ENCODE measurements at places on chromosomes 5 and 9.

- no peak for DNase-seq
These were observed 18.6 kb downstream of the MED10 start for GRCh38 chr5:6359555-6360322.

DNA sequence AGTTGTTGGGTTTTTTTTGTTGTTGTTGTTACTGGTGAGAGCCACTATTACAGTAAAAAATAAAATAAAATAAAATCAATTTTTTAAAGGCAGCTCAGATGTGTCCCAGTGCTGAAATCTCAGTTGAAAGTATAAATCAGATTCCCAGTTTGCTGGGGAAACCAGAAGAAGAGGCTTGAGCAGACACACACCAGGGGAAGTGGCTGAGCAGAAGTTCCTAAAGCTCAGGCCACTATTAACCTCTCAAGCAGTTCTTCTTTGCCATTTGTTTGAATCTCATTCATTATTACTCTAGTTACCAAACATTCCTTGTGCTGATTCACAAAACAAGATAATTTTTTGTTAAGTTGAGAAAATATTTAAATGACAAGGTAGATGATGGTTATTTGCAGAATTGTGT is 70.9 kb upstream of the ZSWIM6 start:
- no peak for DNase-seq

GRCh38 chr9:31715250-31715649 is 669.2 kb upstream of the ACO1 start:
- no peak for DNase-seq

- no peak for DNase-seq
These were observed 478.5 kb upstream of the SMARCA2 start for GRCh38 chr9:1536522-1537170.

- no peak for DNase-seq
These were observed 564.8 kb downstream of the ACTL7B start for GRCh38 chr9:108290839-108291585.

DNA sequence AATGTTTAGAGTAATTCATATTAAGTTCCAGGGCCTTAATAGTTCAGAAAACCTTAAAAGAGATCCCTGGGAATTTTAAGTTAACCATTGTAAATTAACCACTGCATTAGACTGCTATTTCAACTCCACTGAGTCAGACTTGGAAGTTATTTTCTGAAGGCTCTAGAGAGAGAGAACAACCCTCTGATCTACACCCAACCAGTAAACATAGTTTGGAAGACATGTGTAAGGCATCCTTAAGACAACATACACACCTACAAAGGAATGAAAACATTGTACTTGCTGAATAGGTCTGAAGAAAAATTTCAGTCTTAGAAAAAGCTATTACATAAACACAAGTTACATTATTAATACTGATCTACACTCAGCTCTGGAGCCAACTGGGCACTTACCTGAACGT is 158.2 kb upstream of the FST start:
- no peak for DNase-seq

DNA sequence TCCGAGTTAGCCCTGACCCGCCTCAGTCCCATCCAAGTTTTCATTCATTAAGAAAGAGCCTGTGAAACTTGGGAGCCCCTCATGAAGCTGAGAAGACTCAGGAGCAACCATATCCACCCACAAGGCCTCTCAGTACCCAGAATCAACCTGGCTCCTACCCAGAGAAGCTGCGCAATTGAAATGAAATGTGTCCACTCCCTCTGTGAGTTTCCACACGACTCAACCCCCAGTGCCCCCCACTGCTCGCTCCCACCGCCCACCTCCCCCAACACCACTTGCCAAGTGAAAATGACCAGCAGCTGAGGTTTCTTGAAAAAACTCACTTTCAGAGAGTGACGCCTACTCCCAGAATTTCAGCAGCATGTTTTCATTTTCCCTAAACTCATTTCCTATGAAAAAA is 104.6 kb downstream of the CDK5RAP2 start:
- DNase-seq: no peak

GRCh38 chr9:131291795-131292315 is 2.3 kb downstream of the PLPP7 start:
- no peak for DNase-seq

- no peak for DNase-seq
These were observed 162.2 kb downstream of the HSD17B3 start for GRCh38 chr9:96139592-96140295.

- DNase-seq: no peak
These were observed 10.6 kb upstream of the GLRA1 start for GRCh38 chr5:151935135-151935695.

DNA sequence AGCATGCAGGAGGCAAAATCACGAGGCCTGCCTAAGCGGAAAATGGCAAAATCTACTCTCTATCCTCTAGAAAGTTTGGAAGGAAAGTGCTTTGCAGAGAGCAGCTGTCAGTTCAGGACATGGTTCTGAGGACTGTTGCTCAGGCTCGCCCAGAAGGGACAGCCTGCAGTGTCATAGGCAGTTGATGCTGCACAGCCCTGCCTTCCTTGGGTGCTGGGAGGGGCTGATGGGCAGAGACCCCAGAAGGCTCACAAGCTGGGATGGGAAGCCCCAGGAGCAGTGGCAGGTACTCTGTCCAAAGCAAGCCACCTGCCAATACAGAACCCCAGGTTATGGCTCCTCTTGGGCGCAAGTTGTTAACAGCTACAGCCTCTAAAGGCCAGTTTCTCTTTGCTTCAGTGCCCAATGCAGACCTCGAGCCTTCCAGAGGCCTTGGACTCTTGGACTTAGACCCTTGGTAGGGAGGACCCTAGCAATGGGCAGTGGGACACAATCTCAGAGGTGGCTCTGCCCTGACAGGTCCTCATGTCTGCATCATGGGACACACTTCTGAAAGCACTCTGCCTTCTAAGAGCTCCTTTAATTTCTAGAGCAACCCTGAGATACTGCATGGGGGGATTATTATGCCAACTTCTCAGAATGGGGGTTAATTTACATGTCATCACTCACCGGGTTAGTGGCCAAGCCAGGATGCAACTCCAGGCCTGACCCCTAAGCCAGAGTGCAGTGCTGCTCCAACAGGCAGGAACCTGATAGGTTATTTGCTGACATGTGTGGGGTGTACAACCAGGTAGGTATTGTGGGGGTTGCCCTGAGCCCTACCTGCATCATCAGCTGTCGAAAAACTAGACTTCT is 57.1 kb downstream of the MACROH2A1 start:
- DNase-seq: no peak

- no peak for DNase-seq
These were observed 108.1 kb downstream of the MED27 start for GRCh38 chr9:131971482-131972074.

- no peak for DNase-seq
These were observed 106.6 kb upstream of the TLE4 start for GRCh38 chr9:79465156-79465555.

DNA sequence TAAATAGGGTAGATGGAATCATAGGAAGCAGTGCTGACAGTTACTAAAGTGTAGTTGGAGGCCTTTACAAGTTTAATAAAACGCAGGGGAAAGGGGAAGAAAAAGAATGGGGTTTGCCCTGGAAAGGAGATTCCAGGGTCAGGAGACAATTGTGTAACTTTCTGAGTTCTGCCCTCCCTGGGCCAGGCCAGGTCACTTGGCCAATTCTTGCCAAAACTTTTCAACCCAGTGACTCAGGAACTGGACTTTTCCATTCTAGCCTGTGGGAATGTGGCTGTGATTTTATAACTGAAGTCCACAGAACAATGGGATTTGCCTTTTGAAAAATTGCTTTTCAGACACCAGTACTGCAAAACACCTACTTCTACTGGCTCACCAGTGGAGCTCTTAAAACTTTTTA is 289.8 kb upstream of the ANKRD55 start:
- DNase-seq: no peak

DNA sequence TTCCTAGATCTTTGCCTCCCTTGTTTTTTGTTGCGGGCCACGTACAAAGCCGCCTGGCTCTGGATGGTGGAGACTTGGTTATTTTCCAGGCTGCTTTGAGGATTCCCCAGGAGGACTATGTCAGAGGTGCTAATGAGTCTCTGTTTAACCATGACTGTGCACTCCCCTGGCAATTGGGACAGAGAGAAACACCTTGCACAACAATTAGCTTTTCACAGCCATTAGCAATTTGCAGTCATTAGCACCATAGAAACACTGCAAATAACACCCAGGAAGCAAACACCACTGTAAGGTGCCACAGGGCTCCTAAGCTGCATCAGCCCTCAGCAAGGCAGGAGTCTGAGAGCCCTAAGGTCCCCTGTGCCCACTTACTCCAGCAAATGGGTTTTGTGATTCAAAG is 201.0 kb upstream of the VLDLR start:
- no peak for DNase-seq

- no peak for DNase-seq
These were observed 40.1 kb upstream of the GLIS3 start for GRCh38 chr9:4339836-4340560.

DNA sequence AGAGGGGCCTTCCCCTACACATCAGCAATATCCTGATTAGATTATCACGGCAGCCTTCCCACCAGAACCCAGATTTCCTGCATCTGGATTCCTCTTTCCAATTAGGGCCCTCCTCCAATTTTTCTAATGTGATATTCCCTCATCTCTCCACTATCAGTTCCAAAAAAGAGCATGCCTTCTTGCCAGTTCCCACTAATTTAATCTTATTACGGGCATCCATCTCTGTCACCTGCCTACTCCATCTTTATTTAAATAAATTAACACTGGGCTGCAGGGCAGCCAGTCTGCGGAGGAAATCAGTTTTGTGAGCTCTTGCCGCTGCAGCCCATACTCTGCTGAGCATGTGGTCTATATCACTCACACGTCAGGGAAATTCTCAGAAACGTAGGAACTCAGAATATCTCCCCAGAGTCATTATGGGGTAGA is 16.6 kb upstream of the FBP2 start:
- no peak for DNase-seq

- no peak for DNase-seq
These were observed 28.8 kb downstream of the SPOCK1 start for GRCh38 chr5:137470111-137470920.

- DNase-seq: no peak
These were observed 359.1 kb downstream of the ARHGEF28 start for GRCh38 chr5:73985145-73985544.

- DNase-seq: no peak
These were observed 18.1 kb upstream of the RGMB start for GRCh38 chr5:98755406-98755805.

- DNase-seq: peak; percentile 42
These were observed 16.1 kb upstream of the MXD3 start for GRCh38 chr5:177327539-177328522.

GRCh38 chr9:94084314-94084713 is at the start of gene PTPDC1:
Gene PTPDC1 (plus strand): TSS chr9:94084464. CDS start chr9:94084531, 67 bp downstream.
- DNase-seq: no peak

GRCh38 chr5:6868575-6869215 is 155.5 kb downstream of the TENT4A start:
- no peak for DNase-seq

DNA sequence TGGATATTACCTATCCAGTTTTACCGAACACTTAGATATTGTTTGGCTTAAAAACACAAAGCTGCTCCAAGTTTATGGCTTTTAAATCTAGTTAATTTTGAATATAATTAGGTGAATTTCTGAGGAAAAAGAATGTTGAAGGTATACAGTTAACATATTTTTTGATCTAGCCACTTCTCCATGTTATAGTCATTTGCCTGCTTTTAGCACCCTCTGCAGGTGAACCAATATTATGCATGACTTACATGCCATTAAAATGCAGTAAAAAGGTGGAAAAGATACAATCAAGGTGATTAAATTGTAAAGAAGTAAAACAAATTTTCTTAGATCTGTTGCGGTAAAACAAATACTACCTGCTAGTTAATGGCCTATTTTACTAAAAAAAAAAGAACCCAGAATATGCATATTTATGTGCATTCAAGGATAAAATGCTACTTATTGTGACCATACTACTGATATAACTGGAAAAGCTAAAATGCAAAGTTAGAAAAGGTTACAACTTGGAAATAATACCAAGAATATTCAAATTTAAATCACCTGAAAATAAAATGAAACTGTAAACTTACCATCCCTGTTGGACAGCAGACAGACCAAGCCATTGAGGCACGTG is 132.1 kb downstream of the AP3B1 start:
- no peak for DNase-seq

DNA sequence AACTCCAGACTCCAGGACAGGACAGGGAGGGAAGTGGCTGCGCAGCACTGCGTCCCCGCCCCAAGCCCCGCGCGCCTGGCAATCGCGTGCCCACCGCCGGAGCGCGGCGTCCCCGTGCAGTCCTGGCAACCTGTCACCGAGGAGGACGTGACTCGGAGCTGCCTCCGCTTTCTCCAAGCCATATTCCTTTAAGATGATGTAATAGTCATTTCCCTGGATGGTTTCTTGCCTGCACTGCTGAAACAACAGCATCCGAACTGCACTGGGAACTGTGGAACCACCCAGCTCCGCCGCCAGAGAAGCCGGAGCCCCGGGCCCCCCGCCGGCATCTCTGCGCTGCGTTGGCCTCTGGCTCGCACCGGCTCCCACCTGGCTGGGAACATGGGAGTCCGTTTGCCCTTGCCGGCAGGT is 34.5 kb downstream of the KCTD16 start:
- no peak for DNase-seq

- DNase-seq: no peak
These were observed 47.2 kb downstream of the GTF3C4 start for GRCh38 chr9:132717326-132717945.

DNA sequence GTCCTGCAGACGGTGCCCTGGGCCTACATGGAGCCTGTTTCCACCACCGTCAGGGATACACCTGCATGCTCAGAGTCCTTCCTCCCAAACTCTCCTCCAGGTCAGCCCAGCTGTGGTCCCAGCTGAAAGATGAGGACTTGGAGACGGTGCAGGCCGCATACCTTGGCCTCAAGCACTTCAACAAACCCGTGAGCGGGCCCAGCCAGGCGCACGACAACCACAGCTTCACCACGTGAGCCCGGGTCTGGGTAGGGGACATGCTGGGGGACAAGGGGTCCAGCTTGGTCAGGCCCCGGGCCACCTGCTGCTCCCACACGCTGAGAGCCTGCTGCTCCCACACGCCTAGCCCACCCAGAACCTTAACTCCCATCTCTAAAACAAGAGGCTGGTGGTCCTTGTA is 16.6 kb upstream of the CARD19 start:
- DNase-seq: peak; percentile 34

DNA sequence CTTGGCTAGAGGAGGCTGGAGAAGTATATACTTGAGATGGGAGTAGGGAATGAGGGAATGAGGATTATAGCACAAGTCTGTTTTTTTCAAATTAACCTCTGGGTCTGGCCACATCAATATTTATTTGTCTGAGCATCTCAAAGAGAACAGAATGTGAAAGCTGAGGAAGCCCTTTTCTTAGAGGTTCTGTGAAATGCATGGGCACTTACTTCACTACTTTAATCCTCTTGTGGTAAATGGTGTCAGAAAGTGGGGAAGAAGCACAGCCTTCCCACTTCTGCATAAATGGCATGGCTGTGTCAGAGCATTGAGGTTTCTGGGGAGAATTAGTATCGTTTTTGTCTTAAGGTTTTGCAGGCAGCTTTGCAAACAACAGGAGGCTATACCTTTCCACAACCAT is 48.6 kb downstream of the SPATA31D1 start:
- DNase-seq: no peak

- DNase-seq: no peak
These were observed 92.2 kb downstream of the SEMA6A start for GRCh38 chr5:116482394-116482793.

GRCh38 chr9:90916147-90916734 is 114.6 kb downstream of the SYK start:
- DNase-seq: no peak

Measured in lower lobe of right lung (tissue), 2 donors.